ENCODE measurements at places on chromosomes 6 and 20.
A peak's percentile ranks its signal among the peaks of the same experiment; 100 is the strongest.

DNA sequence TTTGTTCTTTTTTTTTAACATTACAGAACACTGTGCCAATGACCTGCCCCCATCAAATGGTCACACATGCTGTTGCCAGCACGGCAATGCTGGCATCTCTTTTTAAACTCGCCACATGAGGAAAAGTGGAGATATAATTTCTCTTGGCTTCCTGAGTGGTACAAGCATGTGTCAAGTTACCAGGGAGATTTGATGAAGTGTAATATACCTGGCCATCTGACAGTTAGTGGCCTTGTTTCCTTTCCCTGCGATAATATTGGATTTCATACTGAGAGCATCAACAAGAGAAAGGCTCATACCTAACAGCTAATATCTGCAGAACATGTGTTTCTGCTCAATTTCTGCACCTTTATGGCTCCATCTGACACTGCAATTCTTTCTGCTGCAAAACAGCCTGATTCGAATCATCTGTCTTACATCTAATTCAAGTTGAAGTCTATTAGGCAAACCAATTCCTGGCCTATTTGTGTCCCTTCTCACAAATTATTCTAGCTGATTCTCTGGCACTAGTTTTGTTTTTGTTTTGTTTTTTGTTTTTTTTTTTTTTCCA lies 519.5 kb downstream of the PREX1 start:
- DNase-seq, result no peak

DNA sequence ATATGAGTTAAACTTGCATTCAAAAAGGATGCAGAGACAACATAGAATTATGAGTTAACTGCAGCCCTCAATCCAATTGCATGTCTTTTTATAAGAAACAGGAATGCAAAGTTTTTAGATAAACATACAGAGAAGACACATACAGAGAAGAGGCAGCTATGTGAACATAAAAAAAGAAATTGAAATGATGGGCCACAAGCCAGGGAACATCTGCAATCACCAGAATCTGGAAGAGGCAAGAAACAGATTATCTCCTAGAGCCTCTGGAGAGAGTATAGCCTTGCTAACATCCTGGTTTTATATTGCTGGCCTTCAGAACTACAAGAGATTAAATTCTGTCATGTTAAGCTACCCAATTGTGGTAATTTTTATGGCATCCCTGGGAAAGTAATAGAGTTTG lies 257.2 kb upstream of the EYS start:
- no peak for DNase-seq

DNA sequence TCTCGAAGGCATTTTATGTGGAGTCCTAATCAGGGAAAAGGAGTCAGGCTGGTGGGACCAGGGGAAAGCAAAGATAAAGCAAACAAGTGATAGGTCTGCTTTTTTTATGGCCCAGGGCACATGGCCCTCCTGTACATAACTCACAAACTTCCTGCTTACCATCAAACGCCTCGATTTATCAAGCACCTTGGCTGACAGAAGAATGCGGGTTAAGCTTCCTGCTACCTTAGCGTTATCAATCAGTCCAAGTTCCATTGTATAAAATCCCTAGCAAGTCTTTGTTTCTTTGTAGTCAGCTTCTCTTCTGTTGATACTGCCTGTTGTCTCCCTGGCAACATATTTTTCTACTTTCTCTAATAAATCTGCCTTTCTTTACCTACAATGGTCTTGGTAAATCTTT lies 4.1 kb upstream of the TRIM27 start:
- DNase-seq, result no peak

DNA sequence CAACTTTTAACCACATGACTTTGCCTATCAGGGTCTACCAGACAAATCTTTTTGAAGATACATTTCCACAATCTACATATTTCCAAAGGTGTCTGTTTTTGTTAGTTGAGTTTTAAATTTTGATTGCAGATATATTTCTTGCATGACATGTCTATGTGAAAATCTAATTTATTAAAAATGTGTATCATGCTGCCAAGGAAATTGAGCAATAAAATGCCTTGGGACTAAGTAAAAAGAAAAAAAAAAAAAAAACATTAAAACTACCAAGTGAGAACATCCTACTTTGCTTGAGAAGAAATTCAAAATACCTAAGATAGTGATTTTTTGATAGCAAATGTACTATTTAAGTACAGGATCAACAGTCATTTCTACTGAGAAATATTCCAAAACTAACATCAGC lies 17.7 kb downstream of the SLC17A5 start:
- no peak for DNase-seq

DNA sequence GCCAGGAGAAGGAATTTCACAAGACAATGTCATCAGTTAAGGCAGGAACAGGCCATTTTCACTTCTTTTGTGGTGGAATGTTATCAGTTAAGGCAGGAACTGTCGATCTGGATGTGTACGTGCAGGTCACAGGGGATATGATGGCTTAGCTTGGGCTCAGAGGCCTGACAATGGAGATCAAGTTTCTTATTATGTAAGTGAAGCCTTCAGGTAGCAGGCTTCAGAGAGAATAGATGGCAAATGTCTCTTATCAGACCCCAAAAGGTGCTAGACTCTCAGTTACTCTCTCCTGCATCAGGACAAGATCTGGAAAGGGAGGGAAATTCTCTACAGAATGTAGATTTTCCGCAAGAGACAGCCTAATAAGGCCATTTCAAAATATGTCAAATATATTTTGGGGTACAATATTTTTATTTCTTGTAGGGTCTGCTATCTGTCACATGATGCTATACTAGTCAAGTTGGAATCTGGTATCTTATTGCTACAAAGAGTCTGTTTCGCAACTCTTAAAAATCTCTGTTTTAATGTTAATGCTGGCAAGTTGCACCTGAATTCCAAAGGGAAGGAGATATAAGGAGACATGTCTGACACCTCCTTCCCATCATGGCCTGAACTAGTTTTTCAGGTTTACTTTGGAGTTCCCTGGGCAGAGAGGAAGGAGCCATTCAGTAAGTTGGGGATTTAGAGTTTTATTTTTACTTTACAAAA lies 48.8 kb downstream of the TRDN start:
- DNase-seq, result no peak

GRCh38 chr20:63775096-63775978 lies 35.8 kb downstream of the SLC2A4RG start:
- DNase-seq, result no peak

DNA sequence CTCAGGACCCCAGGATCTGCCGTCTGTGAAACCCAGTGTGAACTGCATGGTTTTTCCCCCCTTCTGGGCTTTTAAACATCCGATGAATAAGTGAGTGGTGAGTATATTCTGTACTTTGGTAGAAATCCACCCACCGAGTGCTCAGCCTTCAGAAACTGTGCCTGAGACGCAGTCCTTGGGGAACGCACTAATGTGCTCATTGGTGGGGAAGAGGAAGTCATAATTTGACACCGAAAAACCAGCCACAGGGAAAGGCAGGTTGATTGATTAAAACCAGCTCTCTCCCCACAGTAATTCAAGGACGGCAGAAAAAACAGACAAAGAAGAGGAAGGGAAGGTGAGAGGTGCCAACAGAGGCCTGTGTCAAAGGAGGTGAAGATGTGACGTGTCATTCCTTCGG lies 21.7 kb downstream of the EDN3 start:
- DNase-seq, result no peak

DNA sequence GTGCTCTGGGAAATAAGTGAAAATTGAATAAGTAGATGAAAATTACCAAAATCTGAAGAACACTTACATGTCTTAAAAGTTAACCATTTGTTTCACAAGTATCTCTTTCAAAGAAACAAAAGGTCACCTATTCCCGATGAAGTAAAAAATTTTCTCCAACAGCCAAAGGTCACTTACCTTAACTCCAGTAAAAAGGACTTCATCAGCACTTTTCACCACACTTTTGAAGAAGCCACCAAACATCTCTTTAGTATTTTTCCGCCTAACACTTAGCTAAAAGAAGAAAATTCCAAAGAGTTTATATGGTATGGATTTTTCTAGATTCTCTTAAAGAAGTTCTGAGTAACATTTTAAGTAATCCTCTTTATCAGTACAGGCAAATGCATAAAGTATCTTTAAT lies 17.3 kb downstream of the SNX5 start:
- DNase-seq, result no peak

- peak; percentile 45 for DNase-seq
Measured at GRCh38 chr20:62122654-62123449, 577 bp downstream of the LSM14B start.

GRCh38 chr20:48709058-48709691 lies 118.6 kb downstream of the PREX1 start:
- no peak for DNase-seq

- DNase-seq, result no peak
Measured at GRCh38 chr6:167150941-167151549, 6.7 kb downstream of the GPR31 start.

- no peak for DNase-seq
Measured at GRCh38 chr6:111552958-111553357, 52.7 kb downstream of the TRAF3IP2 start.

DNA sequence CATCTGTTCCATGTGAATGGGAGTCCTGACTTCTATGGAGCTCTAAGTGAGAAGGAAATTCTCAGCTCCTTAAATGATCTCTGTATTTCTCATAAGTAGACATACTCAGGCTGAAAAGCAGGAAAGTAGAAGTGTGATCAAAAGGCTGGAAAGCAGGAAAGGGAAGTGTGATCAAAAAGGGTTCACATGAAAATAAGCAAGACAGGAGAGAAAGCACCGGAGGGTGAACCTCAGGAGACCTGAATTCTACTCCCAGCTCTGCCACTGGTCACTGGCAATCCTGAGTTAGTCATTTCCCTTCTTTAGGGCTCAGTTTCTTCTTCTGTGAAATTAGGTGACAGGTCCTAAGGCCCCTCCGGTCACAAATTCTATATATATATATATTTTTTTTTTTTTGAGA lies 55.5 kb upstream of the TRERF1 start:
- no peak for DNase-seq

DNA sequence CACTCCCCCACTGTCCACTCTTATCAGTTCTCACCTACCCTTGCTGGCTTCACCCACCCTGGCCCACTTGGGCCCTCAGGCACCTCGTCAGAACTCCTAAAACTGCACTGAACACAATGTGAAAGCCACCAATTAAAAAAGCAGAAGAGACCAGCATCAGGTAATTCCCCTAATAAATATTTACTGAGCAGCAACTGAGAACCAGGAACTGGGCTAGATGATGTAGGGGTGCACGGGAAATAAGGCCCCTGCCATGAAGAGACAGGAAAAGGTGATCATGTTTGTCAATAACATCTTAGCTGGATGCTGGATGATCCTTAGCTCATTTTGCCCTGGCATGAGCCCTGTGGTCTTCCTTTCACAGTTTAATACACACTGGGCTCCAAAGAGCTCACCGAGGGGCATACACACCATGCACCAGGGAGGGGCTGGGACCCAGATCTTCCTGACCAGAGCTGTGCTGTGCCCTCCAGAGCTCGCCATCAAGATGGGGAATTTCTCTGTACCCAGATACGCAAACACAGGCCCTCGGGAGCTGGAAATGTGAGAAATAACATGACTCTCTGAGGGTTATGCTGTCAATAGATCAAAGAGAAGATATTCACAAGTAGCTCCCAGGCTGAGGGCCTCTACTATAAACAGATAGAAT lies 113.6 kb upstream of the SLC22A16 start:
- no peak for DNase-seq

GRCh38 chr6:46903175-46903574 lies 18.6 kb downstream of the ADGRF5 start:
- no peak for DNase-seq

- DNase-seq, result no peak
Measured at GRCh38 chr6:117326396-117326795, 61.0 kb downstream of the VGLL2 start.

DNA sequence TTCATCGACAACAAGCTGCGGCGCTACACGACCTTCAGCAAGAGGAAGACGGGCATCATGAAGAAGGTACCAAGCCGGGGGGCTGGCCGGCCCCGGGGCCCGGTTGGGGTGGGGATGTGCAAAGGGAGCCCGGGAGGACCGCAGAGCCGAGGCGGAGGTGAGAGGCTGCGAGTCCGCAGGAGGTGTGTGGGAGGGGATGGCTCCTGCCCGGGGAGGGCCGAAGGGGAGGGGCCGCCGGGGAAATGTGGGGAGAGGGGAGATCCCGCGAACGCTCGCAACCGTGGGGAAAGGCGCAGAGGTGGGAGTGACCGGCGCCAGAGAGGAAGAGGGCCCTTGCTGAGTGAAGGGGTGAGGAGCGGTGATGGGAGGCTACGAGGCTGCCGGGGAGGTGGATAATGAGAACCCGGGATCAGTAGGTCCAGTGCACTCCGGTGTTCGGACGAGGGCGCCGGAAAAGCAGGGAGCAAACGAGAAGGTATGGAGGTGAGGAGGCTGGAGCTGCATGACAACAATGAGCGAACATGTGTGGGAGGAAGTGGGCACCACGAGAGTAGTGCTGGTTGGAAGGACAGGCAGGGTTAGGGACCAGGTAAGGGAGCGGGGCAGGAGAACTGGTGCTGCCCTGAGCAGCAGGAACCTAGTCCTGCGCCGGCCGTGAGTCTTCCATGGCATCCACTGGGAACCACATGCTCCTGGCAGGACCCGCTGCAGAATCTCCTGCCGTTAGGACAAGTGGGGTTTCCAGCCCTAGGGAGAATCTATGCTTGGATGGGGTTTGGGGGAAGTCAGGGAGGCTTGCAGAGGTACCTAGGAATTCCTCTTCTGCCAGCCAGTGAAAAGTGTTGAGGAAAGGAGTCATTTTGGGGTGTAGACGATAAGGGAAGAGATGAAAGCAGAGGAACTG lies 1.3 kb downstream of the SRF start:
- peak; percentile 39 for DNase-seq

- no peak for DNase-seq
Measured at GRCh38 chr6:23272536-23272935, 703.2 kb downstream of the HDGFL1 start.

DNA sequence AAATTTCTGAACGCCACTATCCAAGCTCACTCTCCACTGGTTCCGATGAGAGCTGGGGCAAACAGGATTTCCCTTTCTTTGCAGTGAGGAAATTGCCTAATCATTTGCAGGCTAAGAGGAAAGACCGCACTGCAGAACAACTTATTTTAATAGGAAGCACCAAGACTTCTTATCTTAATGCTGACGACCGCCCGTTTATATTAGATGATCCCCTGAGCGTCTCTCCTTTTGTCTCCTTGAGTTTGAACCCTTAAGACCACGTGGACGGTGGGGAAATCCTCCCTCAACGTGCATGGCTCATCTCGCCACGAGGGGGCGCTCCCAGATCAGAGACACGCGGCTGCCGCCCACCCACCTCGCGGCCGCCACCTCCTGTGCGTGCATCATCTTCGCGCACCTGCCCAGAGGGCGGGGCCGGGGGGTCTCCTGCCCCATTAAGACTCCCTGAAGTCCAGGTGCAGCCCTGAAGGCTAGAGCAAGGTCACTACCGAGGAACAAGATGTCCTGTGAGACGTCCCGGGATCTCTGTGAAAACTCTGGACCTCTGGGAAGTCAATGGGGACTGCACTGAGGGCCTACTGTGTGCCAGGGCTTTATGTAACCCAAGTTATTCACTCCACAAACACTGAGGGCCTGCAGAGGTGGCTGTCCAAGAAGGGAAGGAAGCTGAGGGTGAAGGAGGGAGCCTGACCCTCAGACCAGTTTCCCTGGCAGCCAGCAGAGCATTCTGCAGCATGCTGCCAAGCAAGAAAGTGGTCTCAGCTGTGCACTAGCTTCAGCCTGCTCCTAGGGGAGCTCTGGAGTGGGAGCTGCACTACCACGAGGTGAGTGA lies 28.1 kb downstream of the PDYN start:
- DNase-seq, result peak; percentile 73

GRCh38 chr6:7108196-7108963 lies 619 bp downstream of the RREB1 start:
- peak; percentile 44 for DNase-seq

GRCh38 chr20:49699200-49699992 lies 14.3 kb downstream of the B4GALT5 start:
- peak; percentile 10 for DNase-seq

Data from activated gamma-delta T cell treated with Interleukin-2 at 50 U/mL for 16 hours (primary cell).